GM23338 (cell line): ENCODE measurements at places on chromosomes 5 and 9. TPM values are rescaled to one million over a fixed set of nuclear protein-coding genes. Genes with fewer than 3 reads are reported as not detected.

The ALDH7A1 gene
- total RNA-seq: 122 and 135 TPM in 2 replicates

The AGXT2 gene
- not detected in 2 replicates for total RNA-seq

The MATR3 gene
- total RNA-seq: 506 and 546 TPM in 2 replicates

The BTNL9 gene
- 2.8 and 3.4 TPM in 2 replicates for total RNA-seq

The RELL2 gene
- 30.6 and 34.6 TPM in 2 replicates for total RNA-seq

The SOWAHA gene
- 0.52 and 0.93 TPM in 2 replicates for total RNA-seq

The CCDC187 gene
- 0.14 TPM in 1 of 2 replicates, not detected in the other for total RNA-seq

The MAMDC4 gene
- 4.1 and 6.8 TPM in 2 replicates for total RNA-seq

The PCDHGB4 gene
- 13.0 and 16.6 TPM in 2 replicates for total RNA-seq

The OBP2B gene
- not detected in 2 replicates for total RNA-seq

The TMC1 gene
- 0.54 and 1.2 TPM in 2 replicates for total RNA-seq

The DDX4 gene
- 0.83 TPM in 1 of 2 replicates, not detected in the other for total RNA-seq

The RLN2 gene
- total RNA-seq: 4.0 and 4.7 TPM in 2 replicates

- no peak for DNase-seq
- H3K4me1 ChIP-seq: no peaks in the 10 kb centered on the region
- no peaks in the 10 kb centered on the region for H3K36me3 ChIP-seq
- H3K27me3 ChIP-seq: no peaks in the 10 kb centered on the region
- no peak overlapping the region for H3K4me3 ChIP-seq
These were observed 214.6 kb downstream of the SREK1 start for GRCh38 chr5:66358741-66359140.

- H3K4me3 ChIP-seq: no peak overlapping the region
- peaks cover 12% of the 10 kb centered on the region for H3K4me1 ChIP-seq
- no peaks in the 10 kb centered on the region for H3K27me3 ChIP-seq
- H3K27ac ChIP-seq: no peak overlapping the region
- no peaks in the 10 kb centered on the region for H3K36me3 ChIP-seq
These were observed 313.8 kb downstream of the CTNND2 start for GRCh38 chr5:11590475-11590874.

GRCh38 chr5:134511796-134512660 is 13.4 kb upstream of the JADE2 start:
- H3K27ac ChIP-seq: peak overlapping the region; percentile 96
- H3K4me1 ChIP-seq: peaks cover 28% of the 10 kb centered on the region
- no peaks in the 10 kb centered on the region for H3K36me3 ChIP-seq
- H3K4me3 ChIP-seq: peak overlapping the region; percentile 29; the same call in 1 of the 2 replicates

DNA sequence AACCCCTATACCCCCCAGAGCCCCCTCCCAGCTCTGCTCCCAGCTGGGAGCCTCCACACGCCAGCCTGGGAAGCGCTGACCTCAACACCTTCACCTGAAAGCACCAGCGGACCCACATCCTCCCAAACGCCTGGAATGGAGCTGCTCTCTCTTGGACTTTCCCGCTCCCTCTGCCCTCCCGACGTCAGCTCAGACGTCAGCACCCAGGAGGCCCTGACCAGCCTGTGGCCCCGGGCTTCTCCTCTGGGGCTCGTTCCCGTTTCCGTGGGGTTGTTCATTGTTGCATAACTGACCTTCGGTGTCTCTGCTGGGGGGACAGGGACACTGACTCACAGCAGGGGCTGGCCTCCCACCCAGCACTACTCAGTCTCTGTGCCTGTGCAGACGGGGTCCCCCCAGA is 35.0 kb upstream of the SLC6A3 start:
- no peak overlapping the region for H3K4me3 ChIP-seq
- H3K36me3 ChIP-seq: peaks cover 16% of the 10 kb centered on the region
- 0 out of 2 replicates have a peak overlapping the region, but pooled peaks have one; percentile 59 for H3K27ac ChIP-seq
- peak; percentile 48 for DNase-seq

- no peaks in the 10 kb centered on the region for H3K27me3 ChIP-seq
- H3K4me3 ChIP-seq: no peak overlapping the region
- H3K4me1 ChIP-seq: no peaks in the 10 kb centered on the region; the same call in 1 of the 2 replicates
- no peak for DNase-seq
- no peak overlapping the region for H3K27ac ChIP-seq
These were observed 150.2 kb upstream of the PHYKPL start for GRCh38 chr5:178382754-178383164.

- H3K4me1 ChIP-seq: no peaks in the 10 kb centered on the region
- no peaks in the 10 kb centered on the region for H3K36me3 ChIP-seq
- no peak for DNase-seq
- H3K27me3 ChIP-seq: no peaks in the 10 kb centered on the region
These were observed 56.8 kb upstream of the XPA start for GRCh38 chr9:97753975-97754374.

DNA sequence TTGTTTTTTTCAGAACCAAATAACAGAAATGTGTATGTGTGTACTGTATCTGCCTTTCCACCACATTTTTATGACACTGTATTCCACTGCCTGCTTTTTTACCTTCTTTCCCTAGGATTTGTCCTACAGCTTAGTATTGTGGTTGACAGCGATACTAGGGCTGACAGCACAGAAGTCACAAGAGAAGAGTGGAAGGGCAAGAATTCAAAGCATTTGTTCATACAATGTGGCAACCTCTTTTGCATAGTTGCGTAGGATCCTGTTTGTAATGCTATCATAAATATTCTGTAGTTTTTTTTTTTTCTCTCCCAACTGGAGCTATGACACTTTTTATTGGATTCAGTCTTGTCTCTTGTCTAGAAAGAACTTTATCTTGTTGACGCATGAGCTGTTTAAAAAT is 5.6 kb upstream of the BNIP1 start:
- no peaks in the 10 kb centered on the region for H3K27me3 ChIP-seq

DNA sequence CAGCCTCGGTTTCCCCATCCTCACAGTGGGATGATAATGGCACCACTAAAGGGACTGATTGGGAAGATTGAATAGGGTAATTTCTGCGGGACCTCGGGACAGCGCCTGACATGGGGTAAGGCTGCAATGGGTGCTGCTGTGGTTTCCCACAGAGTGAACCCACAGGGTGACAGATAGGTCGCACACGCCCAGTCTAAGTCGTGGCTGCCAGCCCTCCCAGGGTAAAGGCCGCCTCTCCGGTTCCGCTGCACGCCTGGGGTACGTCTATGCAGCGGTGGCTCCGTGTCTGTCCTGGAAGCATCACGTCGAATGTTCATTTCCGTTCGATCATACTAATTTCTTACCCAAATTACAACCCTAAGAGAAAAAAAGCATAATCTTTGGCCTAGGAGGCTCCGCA is 631 bp downstream of the CFAP77 start:
- H3K27ac ChIP-seq: no peak overlapping the region
- peaks cover 27% of the 10 kb centered on the region for H3K4me1 ChIP-seq
- peak overlapping the region; percentile 77 for H3K4me3 ChIP-seq
- peaks cover 30% of the 10 kb centered on the region for H3K27me3 ChIP-seq
- DNase-seq: no peak

DNA sequence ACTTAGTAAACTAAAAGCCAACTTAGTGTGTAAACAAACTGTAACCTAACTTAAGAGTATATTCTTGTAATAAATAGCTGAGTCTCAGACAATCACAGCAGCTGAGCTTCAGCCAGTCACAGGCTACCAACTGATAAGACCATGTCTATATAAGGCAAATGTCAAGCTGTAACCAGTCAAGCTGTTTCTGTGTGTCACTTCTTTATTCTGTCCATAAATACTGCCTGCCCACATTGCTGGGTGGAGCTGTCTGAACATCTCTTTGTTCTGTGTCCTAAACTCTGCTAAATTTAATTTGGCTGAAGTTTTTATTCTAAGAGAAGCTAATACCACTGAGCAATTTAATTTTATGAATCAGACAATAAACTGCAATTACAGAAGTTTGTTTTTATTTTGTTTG is 412.1 kb upstream of the CDH10 start:
- no peaks in the 10 kb centered on the region for H3K36me3 ChIP-seq
- DNase-seq: no peak
- H3K4me3 ChIP-seq: no peak overlapping the region
- no peaks in the 10 kb centered on the region for H3K27me3 ChIP-seq
- H3K27ac ChIP-seq: no peak overlapping the region

DNA sequence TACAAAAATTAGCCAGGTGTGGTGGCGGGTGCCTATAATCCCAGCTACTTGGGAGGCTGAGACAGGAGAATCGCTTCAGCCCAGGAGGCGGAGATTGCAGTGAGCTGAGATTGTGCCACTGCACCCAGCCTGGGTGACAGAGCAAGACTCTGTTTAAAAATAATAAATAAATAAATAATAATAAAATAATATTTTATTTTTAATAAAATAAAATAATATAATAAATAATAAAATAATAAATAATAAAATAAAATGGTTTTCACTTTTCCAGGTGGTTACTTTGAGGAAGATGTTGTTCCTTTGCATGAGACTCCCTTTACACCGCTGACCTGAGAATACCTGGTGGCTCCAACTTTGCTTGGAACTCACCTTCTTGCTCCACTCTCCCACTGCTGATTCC is 82.8 kb downstream of the RCL1 start:
- H3K27me3 ChIP-seq: no peaks in the 10 kb centered on the region
- no peaks in the 10 kb centered on the region; the same call in 1 of the 2 replicates for H3K36me3 ChIP-seq
- H3K4me1 ChIP-seq: no peaks in the 10 kb centered on the region
- no peak overlapping the region for H3K27ac ChIP-seq

DNA sequence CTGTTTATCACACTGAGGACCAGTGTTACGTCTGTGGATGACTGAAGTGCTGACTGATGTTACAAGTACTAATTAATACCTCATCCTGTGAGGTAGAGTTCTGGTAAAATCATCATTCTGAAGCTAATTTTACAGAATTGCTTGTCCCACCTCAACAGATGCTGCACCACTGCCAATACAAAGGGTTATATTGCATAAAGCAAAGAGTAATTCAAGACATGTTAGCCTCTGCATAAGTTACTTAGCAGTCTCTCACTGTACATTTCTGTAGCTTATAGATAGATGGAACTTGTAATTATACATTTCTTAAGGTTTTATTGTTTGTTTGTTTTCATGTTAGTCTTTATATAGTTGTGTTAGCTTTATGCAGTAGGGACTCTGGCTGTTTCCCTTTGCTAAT is 513.6 kb downstream of the ANXA1 start:
- no peaks in the 10 kb centered on the region for H3K36me3 ChIP-seq
- no peak overlapping the region for H3K4me3 ChIP-seq
- H3K27ac ChIP-seq: no peak overlapping the region
- no peaks in the 10 kb centered on the region for H3K4me1 ChIP-seq

DNA sequence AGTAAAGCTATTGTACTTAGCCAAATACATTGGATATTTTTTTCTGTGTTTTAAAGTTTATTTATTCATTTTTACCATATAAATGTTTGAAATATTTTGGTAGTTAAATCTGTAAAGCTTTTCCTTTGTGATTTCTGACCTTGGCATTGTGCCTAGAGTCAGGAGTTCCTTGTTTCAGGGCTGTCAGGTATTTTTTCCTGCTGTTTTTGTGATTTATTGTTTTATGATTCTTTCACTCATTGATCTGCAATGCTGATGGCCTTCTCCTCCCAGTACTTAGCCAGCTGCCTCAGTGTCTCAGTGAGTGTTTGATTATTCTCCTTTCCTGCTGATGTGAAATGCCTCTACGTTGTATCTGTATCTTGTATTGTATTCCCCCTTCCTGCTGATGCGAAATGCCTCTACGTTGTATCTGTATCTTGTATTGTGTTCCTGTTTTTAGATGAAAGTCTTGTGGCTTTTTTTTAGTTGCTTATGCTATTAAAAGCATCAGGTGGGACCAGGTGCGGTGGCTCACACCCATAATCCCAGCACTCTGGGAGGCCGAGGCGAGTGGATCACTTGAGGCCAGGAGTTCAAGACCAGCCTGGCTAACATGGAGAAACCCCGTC is 61.0 kb downstream of the EHMT1 start:
- H3K36me3 ChIP-seq: no peaks in the 10 kb centered on the region
- H3K4me1 ChIP-seq: peaks cover 72% of the 10 kb centered on the region
- H3K27ac ChIP-seq: peak overlapping the region; percentile 92

- H3K27ac ChIP-seq: no peak overlapping the region
- no peaks in the 10 kb centered on the region for H3K27me3 ChIP-seq
These were observed 454.3 kb upstream of the CTNND2 start for GRCh38 chr5:12358371-12359090.

DNA sequence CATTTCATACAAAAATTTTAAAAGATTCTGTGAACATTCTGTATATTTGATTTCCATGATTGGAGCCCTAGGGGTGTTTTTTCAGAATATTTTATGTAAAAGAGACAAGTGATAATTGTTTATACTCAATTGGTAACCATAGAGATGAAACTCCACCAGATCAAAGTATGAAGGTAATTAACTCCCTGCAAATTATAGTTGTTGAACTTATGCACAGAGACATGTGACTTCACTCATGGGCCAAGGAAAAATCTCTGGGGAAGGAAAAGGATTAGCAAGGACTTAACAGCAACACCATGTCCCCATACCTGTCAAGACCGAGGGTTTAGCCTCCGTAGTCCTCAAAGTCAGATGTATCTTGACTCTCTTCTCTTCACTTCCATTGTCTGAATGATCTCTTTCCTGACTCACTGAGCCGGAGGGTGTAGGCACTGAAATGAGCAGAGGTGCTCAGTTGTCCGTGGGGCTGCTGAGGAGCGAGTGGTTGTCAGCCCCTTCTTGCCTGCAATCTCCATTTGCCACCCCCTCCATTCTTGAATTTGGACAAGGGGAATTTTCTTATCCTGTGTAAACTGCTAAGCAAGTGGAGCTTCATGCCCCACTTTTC is 17.5 kb upstream of the CXCL14 start:
- no peaks in the 10 kb centered on the region for H3K27me3 ChIP-seq
- no peak for DNase-seq
- H3K36me3 ChIP-seq: no peaks in the 10 kb centered on the region

DNA sequence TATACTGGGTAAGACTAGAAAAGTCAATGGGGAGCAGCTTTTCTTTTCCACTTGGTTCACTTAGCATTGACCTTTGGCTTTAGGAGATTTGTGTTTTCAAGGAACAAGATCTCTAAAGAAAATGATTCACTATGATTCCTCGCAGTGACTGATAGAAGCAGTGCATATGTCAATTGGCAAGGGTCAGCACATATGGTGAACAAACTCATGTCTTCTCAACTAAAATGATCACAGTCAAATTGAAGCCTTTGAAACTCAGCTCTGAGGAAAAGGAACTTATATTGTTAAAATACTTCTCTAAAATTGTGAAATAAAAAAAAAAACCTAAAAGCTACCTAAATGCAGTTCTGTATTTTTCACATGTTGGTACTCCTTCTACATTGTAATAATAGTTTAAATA is 43.2 kb upstream of the IL7R start:
- DNase-seq: no peak
- H3K36me3 ChIP-seq: no peaks in the 10 kb centered on the region
- no peaks in the 10 kb centered on the region for H3K27me3 ChIP-seq

DNA sequence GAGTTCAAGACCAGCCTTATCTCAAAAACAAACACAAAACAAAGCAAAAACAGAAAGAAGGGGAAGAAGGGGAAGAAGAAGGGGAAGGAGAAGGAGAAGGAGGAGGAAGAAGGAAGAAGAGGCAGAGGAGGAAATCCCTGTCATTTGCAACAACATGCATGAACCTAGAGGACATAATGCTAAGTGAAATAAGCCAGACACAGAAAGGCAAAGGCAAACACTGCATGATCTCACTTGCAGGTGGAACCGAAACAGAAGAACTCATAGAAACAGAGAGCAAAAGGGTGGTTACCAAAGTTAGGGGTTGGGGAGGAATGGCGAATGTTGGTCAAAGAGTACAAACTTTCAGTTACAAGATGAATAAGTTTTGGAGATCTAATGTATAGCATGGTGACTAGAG is 135.4 kb downstream of the UGCG start:
- no peaks in the 10 kb centered on the region for H3K36me3 ChIP-seq
- H3K27me3 ChIP-seq: no peaks in the 10 kb centered on the region

- H3K4me1 ChIP-seq: no peaks in the 10 kb centered on the region
- H3K27ac ChIP-seq: no peak overlapping the region
- no peak for DNase-seq
- H3K36me3 ChIP-seq: no peaks in the 10 kb centered on the region
These were observed 388.4 kb upstream of the PTGER4 start for GRCh38 chr5:40291338-40291737.
